ENCODE measurements at places on chromosomes 5 and 9. TPM values are rescaled to one million over a fixed set of nuclear protein-coding genes. Genes with fewer than 3 reads are reported as not detected.

DNA sequence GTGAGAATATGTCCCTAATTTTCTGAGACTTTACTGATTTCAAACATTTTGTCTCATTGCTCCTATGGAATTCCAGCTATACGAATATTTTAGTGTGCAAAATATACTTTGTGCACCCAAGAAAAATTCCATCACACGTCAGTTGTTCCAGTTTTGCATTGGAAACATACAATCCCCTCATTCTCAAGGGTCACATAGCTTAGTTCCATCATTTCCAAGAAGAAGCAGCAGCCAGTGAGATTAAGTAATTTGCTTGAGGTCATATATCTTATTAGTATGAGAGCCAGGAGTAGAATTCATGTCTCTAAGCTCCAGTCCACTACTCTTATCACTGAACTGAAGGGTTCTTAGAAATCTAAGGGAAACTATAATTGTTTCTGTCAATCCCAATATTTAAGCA lies 746.7 kb upstream of the C9orf72 start:
- no peak overlapping the region for H3K27ac ChIP-seq

The NR2F1 gene
- 21.1 TPM for total RNA-seq

The GPR151 gene
- total RNA-seq = not detected

GRCh38 chr5:93428868-93429267 lies 152.2 kb downstream of the NR2F1-AS1 start:
- DNase-seq = no peak
- no peak overlapping the region for H3K4me3 ChIP-seq
- no peaks in the 10 kb centered on the region for H3K36me3 ChIP-seq
- no peaks in the 10 kb centered on the region for H3K27me3 ChIP-seq
- no peak overlapping the region for H3K27ac ChIP-seq

- peaks cover 27% of the 10 kb centered on the region for H3K36me3 ChIP-seq
- no peaks in the 10 kb centered on the region for H3K27me3 ChIP-seq
- H3K4me3 ChIP-seq = no peak overlapping the region
- no peak overlapping the region for H3K27ac ChIP-seq
- peaks cover 27% of the 10 kb centered on the region for H3K4me1 ChIP-seq
- no peak for DNase-seq
Observed at GRCh38 chr5:148401604-148402003, 17.8 kb downstream of the FBXO38 start.

DNA sequence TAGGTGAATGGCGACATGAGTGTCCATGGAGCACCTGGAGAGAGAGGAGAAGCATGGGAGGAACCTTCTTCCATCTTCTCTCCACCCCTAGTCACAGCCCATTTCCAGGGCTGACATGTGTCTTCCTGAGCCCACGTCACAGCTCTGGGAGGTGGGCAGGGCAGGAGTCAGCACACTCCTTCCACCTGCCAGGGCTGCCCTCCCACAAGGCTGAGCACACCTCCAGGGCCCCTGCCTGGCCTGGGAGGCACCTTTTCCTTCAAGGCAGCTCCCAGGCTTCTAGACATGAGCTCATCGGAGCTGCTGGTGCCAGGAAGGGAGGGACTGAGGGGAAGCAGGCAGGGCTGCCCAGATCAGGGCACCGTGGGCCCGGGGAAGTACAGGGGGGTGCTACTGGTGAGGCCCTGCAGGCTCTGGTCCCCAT lies 13.6 kb upstream of the SYNPO start:
- H3K27ac ChIP-seq = no peak overlapping the region
- H3K36me3 ChIP-seq = no peaks in the 10 kb centered on the region
- H3K4me1 ChIP-seq = peaks cover 17% of the 10 kb centered on the region
- no peak for DNase-seq
- H3K27me3 ChIP-seq = peaks cover 37% of the 10 kb centered on the region

- H3K27me3 ChIP-seq = no peaks in the 10 kb centered on the region
- peaks cover 99% of the 10 kb centered on the region for H3K4me1 ChIP-seq
- no peaks in the 10 kb centered on the region for H3K36me3 ChIP-seq
- H3K27ac ChIP-seq = peak overlapping the region; percentile 96
- peak overlapping the region; percentile 44 for H3K4me3 ChIP-seq
Observed at GRCh38 chr9:124758061-124758460, 13.1 kb downstream of the NR6A1 start.

DNA sequence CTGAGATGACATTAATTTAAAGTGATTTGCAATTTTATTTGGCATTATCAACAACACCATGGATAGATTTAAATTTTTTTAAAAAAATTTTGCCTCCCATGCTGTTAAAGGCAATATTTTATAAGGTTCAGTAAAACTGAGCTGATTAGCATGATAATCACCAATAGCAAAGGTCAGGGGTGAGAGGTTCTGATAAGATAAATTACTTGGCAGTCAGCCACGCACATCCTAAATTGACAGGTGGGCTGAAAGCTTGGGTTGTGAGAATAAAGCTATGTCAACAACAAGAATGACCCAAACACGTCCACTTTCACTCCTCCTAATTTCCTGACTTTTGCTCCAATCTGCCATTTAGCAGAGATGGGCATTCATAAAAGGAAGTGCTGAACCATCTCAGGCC lies 127.1 kb downstream of the LHFPL2 start:
- no peak overlapping the region for H3K27ac ChIP-seq
- H3K36me3 ChIP-seq = no peaks in the 10 kb centered on the region
- no peak overlapping the region for H3K4me3 ChIP-seq
- no peaks in the 10 kb centered on the region for H3K4me1 ChIP-seq
- no peak for DNase-seq
- no peaks in the 10 kb centered on the region for H3K27me3 ChIP-seq

- H3K4me1 ChIP-seq = peaks cover 18% of the 10 kb centered on the region
- no peaks in the 10 kb centered on the region for H3K36me3 ChIP-seq
- no peak for DNase-seq
- no peak overlapping the region for H3K27ac ChIP-seq
Observed at GRCh38 chr9:72857624-72857996, 95.2 kb downstream of the ALDH1A1 start.

- H3K4me1 ChIP-seq = no peaks in the 10 kb centered on the region
- no peaks in the 10 kb centered on the region for H3K27me3 ChIP-seq
- no peaks in the 10 kb centered on the region for H3K36me3 ChIP-seq
- no peak overlapping the region for H3K4me3 ChIP-seq
Observed at GRCh38 chr5:141371572-141372475, 1.8 kb downstream of the PCDHGB3 start.

The PHF24 gene
- total RNA-seq = 1.8 TPM

- H3K27me3 ChIP-seq = no peaks in the 10 kb centered on the region
- peaks cover 35% of the 10 kb centered on the region for H3K4me1 ChIP-seq
- DNase-seq = no peak
- H3K27ac ChIP-seq = no peak overlapping the region
- no peak overlapping the region for H3K4me3 ChIP-seq
Observed at GRCh38 chr9:86921151-86921923, 26.0 kb downstream of the GAS1 start.

GRCh38 chr5:52638732-52639131 lies 149.0 kb upstream of the ITGA1 start:
- H3K36me3 ChIP-seq = no peaks in the 10 kb centered on the region
- H3K4me3 ChIP-seq = no peak overlapping the region
- DNase-seq = no peak

DNA sequence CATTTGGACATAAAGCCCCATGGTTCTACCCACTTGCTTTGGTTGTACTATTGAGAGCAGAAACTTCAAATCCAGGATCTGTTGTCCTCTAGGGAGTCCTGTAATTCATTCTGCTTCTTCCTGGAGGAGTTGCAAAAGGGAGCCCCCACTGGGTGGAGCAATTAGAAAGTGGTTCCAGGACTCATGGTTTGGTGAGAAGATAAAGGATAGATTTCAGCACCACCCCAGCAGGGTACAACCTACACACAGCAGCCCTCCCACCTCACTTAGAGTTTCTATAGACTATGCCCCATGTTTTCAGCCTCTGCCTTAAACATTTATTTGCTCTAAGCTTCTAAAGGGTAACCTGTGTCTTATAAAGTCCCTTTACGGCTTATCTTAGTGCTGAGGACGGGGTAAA lies 112.6 kb upstream of the ARRDC3 start:
- no peaks in the 10 kb centered on the region for H3K27me3 ChIP-seq
- H3K27ac ChIP-seq = peak overlapping the region; percentile 27
- H3K4me1 ChIP-seq = peaks cover 34% of the 10 kb centered on the region
- peak; percentile 6 for DNase-seq

DNA sequence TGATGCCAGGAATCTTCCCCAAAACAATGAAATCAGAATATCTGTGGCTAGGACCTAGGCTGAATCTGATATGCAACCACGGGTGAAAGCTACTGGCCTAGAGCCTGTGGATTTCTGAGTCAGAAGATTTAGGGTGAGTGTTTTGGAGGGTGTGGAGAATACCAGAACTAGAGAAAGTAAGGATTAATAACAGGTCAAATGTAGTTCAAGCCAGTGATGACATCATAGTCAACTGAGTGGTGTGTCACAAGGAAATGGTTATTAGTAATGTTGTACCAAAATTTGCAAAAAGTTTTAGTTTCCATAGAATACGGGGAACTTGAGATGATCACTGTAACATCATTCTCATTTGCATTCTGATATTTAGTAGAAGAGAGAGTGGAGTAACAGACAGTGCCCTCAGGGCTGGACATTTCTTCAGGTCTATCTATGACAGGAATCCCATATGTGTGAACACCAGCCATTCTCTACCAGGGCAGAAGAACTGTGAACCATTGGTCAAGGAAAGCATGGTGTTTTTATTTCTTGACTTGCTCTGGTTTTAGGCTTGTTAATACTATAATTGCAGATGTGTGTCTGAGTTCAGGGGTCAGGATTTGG lies 3.7 kb downstream of the GALNT12 start:
- no peak overlapping the region for H3K4me3 ChIP-seq
- no peak for DNase-seq
- peaks cover 3% of the 10 kb centered on the region for H3K27me3 ChIP-seq

GRCh38 chr9:21968331-21969010 lies 25.7 kb downstream of the CDKN2A start:
- H3K4me1 ChIP-seq = peaks cover 6% of the 10 kb centered on the region
- DNase-seq = peak; percentile 73
- H3K4me3 ChIP-seq = no peak overlapping the region
- H3K27ac ChIP-seq = no peak overlapping the region
- H3K36me3 ChIP-seq = no peaks in the 10 kb centered on the region
- peaks cover 100% of the 10 kb centered on the region for H3K27me3 ChIP-seq

The PRSS3 gene
- not detected for total RNA-seq

The SLC6A19 gene
- total RNA-seq = not detected

GRCh38 chr5:3701694-3702093 lies 106.1 kb downstream of the IRX1 start:
- H3K27ac ChIP-seq = no peak overlapping the region
- no peak overlapping the region for H3K4me3 ChIP-seq
- no peak for DNase-seq
- H3K27me3 ChIP-seq = no peaks in the 10 kb centered on the region

GRCh38 chr9:6920041-6920440 lies 162.3 kb downstream of the KDM4C start:
- no peak overlapping the region for H3K4me3 ChIP-seq
- no peak overlapping the region for H3K27ac ChIP-seq
- peaks cover 15% of the 10 kb centered on the region for H3K4me1 ChIP-seq
- DNase-seq = no peak
- H3K36me3 ChIP-seq = no peaks in the 10 kb centered on the region

The CTXN3 gene
- 0.09 TPM for total RNA-seq

DNA sequence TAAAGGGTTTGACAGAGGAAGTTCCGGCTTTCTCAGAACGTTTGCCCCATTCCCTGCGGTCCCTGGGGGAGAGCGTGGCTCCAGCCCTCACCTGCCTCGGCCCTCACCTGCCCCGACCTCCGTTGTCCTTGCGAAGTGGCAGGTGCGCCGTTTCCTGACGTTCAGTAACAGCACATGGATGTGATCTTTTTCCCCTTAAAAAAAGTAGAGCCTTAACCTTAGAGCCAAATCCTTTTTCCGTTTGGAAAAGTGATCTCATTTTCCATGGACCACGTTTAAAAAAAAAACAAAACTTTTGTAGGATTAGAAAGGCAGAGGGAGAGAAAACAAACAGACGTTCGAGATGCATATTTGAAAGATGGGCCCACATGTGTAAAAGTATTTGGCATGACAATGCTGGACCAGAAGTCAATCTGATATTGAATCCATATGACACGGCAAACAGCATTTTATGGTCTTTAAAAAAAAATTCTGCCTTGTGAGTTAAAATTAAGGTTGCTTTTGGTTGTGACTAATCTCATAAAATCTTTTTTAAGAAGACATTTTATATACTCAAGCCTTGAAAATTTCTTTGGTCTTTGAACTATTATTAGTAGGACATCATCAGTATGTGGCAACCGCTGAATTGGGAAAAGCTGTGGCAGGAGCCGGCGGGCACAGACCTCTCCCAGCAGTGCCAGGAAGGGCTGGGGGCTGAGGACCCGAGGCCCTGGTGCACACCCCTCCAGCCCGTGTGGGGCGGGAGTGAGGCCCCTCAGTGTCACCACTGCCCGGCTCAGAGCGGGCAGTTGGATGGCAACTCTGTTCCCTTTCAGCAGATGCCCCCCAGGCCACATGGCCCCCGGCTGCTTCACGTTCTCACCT lies 42.5 kb upstream of the EXOC3 start:
- peaks cover 10% of the 10 kb centered on the region for H3K4me1 ChIP-seq
- no peak overlapping the region for H3K27ac ChIP-seq
- H3K27me3 ChIP-seq = peaks cover 21% of the 10 kb centered on the region
- no peak for DNase-seq
- H3K36me3 ChIP-seq = no peaks in the 10 kb centered on the region

The PFN3 gene
- not detected for total RNA-seq

- no peak overlapping the region for H3K27ac ChIP-seq
- H3K4me1 ChIP-seq = no peaks in the 10 kb centered on the region
- DNase-seq = no peak
- H3K27me3 ChIP-seq = no peaks in the 10 kb centered on the region
- no peaks in the 10 kb centered on the region for H3K36me3 ChIP-seq
Observed at GRCh38 chr9:77475641-77476473, 172.3 kb downstream of the GNA14 start.

The DIRAS2 gene
- not detected for total RNA-seq

DNA sequence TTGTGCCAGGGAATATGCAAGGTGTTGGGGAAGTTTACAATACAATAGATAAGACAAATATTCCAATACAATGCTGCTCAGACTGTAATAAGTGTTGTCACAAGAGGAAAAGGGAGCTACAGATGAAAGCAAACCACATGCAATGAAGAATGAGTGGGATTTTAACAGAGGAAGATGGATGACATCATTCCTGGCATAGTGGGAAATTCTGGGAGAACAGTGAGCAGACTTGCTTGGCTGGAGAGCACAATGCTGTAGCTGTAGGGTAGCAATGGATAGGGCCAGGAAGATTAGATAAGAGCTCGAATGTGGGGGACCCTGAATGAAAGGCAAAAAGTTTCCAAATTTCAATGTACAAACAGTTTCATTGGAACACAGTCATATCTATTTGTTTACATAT lies 9.5 kb upstream of the DPYSL3 start:
- no peak for DNase-seq
- H3K27me3 ChIP-seq = no peaks in the 10 kb centered on the region
- peaks cover 57% of the 10 kb centered on the region for H3K4me1 ChIP-seq
- H3K27ac ChIP-seq = no peak overlapping the region
- no peak overlapping the region for H3K4me3 ChIP-seq

The AGXT2 gene
- total RNA-seq = not detected

- no peak overlapping the region for H3K27ac ChIP-seq
- peaks cover 6% of the 10 kb centered on the region for H3K4me1 ChIP-seq
- no peaks in the 10 kb centered on the region for H3K27me3 ChIP-seq
Observed at GRCh38 chr5:178327446-178327845, 94.8 kb upstream of the PHYKPL start.
